ENCODE measurements at places on chromosomes 3 and 15. TPM values are rescaled to one million over a fixed set of nuclear protein-coding genes. Genes with fewer than 3 reads are reported as not detected.
A peak's percentile ranks its signal among the peaks of the same experiment; 100 is the strongest.

Gene AQP9
- not detected for total RNA-seq

Gene ZNF662
- total RNA-seq: 1.5 TPM

Gene CCDC50
- total RNA-seq: 144 TPM

GRCh38 chr3:4759689-4760312, 219.4 kb upstream of the BHLHE40 start:
- no peak for DNase-seq

DNA sequence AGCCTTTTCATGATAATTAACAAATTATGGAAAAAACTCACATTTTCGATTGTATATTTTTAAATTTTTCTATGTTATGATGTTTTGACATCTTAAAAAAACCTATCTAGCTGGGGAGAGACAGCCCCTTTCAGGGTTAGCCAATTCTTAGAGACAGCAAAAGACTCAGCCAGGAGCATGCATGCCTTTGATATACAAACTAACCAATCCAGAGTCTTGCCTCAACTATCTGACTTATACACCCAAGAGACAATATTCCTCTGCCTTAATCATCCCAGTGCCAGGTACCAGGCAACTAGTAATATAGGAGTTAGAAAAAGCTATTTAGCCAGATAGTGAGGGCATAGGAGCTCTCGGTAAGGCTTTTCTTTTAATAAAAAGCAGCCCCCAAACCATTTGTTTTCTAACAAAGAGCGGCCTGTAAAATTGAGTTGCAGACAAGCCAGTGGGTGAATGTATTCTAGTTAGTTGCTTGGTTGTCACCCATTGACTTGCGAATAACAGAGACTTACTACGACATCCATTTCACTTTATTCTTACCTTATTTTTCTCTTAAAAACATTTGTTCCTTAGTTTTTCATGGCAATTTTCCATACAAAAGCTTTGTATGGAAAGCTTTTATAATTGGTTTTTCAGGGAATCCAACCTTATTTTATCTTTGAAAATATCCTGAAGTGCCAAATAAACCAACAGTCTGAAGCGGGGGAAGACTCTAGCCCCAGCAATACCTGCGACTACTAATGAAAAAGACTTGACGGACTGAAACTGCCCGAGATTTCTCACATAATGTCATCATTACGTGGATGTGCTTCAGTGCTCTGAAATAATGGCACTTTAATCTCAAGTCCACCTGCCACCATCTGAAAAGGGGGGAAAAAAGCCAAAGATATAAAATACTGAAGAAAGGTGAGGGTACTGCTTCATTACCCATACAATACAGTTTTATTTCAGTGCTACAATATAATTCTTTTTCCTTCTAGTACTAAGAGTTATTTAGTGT, 64.6 kb upstream of the ATP2C1 start:
- no peak for DNase-seq

DNA sequence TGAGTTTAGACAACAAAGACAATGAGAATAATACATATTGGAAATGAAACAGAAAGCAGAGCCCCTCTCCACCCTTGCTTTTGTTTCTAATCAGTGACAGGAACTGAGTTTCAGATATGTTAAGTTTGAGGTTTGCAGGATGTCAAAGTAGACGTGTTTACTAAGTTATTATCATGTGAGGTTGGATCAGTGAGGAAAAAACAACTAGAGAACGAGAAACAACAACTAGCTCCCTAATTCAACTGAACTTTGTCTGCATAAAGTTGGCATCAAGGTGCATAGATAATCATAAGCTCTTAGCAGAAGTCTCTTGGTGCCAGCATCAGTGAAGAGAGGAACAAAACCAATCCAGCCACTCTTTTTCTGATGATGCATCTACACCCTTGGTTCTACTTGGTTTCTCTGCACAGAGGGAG, 491.1 kb upstream of the NR2F2 start:
- DNase-seq: no peak

DNA sequence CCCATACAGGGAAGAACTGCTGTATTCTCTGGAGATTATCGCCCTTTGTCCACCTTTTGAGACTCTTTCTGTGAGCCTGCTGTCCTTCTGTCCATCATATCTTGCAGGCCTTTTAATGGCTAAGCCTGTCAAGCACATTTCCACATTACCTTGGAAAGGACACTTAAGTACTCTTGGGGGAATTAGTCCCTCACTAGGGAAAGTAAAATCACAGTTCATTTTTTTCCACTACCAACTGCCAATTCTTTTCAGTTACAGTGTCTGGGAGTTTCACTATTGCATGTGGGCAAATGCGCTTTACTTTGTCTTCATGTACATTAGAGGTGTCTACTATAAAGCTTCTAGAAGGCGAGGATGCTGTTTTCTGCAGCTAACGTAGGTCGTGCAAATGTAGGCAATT, 242.1 kb downstream of the NSUN3 start:
- no peak for DNase-seq

Gene ATP2C1
- total RNA-seq: 84.8 TPM

DNA sequence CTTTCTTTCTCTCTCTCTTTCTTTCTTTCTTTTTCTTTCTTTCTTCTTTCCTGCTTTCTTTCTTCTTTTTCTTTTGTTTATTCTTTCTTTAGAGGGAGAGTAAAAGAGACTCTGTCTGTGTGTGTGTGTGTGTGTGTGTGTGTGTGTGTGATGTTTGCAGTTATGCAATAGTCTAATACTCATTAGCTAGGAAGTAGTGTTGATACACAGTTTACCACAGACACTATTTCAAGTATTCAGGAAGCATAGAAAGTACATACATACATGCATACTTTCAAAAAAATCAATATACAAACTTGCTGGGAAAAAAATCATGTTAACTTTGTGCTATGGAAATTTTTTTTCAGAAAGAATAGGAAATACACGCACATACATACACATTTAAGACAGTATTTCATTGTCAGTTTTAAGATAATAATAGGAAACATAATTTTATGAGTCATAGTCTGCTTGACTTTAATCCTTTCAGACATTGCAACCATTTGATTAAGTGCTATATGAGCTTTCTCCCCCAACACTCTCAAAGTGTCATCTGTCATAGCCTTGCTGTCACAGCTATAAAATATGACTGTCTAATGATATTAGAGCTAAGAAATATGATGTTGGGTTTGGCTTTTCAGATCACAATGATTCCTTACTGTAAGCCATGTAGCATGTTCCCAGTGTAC, 74.9 kb upstream of the EPHA3 start:
- DNase-seq: no peak

Gene PRSS50
- not detected for total RNA-seq

DNA sequence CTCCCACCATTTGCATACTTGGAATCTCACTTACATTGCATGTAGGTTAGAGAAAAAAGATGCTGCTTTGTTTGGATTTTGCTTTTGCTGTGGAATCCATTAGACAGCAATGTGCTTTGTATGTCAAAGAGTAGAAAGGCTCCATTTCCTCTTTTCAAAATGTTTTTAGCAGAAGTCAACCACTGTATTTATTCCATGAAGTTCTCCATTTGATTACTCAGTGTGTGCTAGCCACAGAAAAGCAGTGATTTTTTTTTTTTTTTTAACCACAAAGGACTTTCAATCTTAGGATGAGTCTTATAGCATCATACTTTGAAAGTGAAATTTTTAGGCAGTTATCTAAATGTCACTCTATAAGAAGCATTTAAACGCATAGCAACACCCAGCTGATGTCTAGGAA, 285.0 kb upstream of the ADAMTS9 start:
- no peak for DNase-seq

GRCh38 chr15:35874260-35874905, 328.4 kb upstream of the DPH6 start:
- peak; percentile 48 for DNase-seq

Gene GOLGA6L4
- 3.4 TPM for total RNA-seq

Gene RAB6B
- total RNA-seq: 3.8 TPM

DNA sequence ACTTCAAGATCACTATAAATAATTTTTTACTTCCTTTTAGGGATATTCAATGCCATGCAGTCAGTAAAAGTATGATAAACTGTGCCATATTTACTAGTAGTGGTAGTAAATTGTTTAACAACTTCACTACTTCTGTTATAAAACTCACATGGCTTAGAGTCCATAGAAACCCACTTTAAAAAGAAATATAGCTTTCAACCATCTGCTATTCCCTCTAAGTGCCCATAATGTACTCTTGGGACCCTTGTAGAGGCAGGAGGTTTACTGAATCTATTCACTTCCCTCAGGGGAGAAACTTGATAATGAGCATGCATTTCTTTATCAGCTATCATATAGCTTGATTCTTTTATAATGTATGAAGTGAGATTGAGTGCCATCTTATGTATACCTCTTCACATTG, 1448.4 kb upstream of the ALCAM start:
- DNase-seq: no peak

Gene TTC21A
- total RNA-seq: 1.6 TPM

DNA sequence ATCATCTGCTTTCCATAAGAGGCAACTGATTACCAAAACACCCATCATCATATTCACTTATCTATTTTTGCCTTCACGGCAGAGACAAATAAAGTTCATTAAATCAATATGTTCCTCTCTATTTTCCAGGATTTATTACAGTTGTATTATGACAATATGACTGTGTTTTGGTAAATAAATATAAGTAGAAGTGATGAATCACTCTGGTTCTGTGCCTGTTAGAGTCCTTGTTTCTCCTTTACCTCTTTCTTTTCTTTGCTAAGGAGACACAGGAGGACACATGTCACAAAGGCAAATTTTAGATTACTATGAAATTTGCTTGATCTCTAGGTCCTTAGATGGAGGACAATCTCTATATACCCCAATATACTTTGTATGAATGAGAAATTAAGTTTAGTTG, 152.6 kb upstream of the PLSCR5 start:
- DNase-seq: no peak

Gene HEXA
- 171 TPM for total RNA-seq

Gene POLQ
- total RNA-seq: 1.6 TPM
